ENCODE measurements at places on chromosomes 2 and 18. TPM values are rescaled to one million over a fixed set of nuclear protein-coding genes. Genes with fewer than 3 reads are reported as not detected.

Gene ANKRD12
- total RNA-seq, result 63.6 TPM

DNA sequence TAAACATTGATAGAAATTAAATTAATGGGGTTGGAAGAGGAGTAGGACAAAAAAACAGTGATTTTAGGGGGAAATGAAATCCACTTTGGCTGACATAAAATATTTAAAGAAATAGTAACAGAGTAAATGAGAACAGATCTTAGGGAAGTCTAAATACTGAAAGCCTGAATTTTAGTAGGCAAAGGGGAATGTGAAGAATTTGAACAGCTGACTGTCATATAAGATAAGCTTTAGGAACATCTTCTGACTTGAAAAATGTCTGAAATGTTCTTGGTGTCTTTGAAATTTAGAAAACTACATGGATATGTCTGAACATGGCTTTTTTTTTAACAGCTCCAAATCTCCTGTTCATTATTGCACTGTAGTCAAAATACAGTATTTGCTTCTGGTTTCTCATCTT lies 150.3 kb downstream of the CALCRL start:
- no peak for DNase-seq

- no peak for DNase-seq
Measured at GRCh38 chr18:56945171-56946083, 201.5 kb upstream of the BOD1L2 start.

GRCh38 chr2:62765619-62766376 lies 60.3 kb downstream of the EHBP1 start:
- no peak for DNase-seq
